Esophagus squamous epithelium (tissue), 5 donors: ENCODE measurements at places on chromosomes 3 and 15.

GRCh38 chr3:179955809-179956208 lies 80.9 kb downstream of the PEX5L start:
- no peak for DNase-seq

DNA sequence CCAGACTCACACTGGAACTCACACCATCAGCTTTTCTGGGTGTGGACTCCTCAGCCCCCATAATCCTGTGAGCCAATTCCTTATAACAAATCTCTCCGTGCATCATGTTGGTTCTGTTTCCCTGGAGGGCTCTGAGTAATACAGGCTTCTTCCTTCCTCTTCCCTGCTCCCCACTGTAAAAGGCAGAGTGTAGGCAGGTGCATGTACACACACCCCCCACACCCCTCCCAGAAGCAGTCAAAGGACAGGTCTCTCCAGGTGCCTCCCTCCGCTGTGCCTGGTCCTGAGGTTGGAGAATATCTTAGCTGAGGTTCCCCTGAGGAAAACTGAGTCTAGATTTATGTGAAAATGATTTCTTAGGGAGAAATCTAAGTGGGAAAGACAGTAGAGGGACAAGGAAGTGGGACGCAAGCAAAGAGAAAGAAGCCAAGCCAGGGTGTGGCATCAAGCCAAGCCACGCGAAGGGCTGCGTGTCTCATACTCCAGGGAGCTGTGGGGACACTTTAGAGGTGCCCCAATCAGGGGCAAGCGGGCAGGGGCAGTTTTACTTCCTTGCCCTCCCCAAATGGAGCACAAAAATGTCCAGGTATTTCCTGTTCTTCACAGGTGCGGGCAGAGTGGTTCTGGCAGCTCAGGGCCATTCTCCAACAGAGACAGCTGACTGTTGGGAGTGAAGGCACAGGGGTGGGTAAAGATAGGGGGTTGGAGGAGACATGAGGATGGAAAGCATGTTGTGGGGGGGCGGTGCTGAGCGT lies 86.6 kb downstream of the HMG20A start:
- no peak for DNase-seq

DNA sequence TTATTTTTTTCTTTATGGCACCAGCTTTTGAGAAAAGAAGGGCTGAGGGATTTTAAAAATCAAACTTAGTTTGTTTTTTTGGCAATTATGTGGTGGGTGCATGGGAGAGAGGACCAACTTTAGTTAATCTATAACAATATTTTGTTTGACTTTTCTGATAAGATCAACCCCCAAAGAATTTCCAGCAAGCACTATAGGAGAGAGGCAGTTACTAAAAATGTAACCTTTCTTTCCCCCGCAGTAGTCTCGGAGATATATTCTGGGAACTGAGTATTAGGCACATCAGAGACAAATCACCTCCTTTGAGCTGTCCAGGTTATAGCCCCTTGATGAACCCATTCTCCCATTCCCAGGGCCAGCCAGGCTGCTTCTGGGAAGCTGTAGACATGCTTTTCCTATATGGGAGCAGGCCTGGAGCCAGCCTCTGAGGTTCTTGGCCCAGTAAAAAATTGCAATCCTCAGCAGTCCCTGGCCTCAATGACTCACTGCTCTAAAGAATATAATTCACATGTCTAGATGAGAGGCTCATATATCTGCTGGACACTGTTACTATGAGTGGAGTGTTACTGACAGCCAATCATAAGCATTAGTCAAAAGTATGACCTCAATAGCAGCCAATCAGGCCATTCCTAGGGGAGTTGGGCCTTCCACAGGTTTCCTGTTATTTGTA lies 138.3 kb upstream of the AGBL1 start:
- DNase-seq, result no peak

GRCh38 chr3:189142527-189142926 lies 29.2 kb upstream of the TPRG1 start:
- no peak for DNase-seq

GRCh38 chr15:65862682-65863081 lies 6.6 kb upstream of the RAB11A start:
- DNase-seq, result no peak

- DNase-seq, result no peak
Measured at GRCh38 chr3:134680796-134681521, 30.1 kb upstream of the KY start.

- peak; percentile 10 for DNase-seq
Measured at GRCh38 chr3:119810018-119810435, 28.1 kb downstream of the NR1I2 start.

GRCh38 chr15:92714077-92714476 lies 58.5 kb upstream of the FAM174B start:
- no peak for DNase-seq

GRCh38 chr3:132593947-132594323 lies 3.1 kb upstream of the ACKR4 start:
- no peak for DNase-seq

DNA sequence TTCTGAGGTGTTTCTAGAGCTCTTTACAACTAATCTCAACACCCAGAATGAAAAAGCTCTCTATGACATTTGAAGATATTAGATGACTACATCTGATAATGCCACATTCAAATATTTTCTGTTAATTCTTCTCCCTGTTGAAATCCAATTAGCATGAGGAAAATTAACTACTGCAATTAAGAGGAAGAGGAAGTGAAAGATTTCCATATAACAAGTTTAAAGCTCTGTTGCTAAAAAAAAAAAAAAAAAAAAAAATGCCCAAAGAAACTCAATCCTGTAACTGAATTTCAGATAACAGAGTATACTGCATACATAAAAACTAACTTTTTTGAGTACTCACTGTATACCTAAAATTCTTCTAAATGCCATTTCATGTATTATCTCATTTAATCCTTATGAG lies 109.8 kb downstream of the TNIK start:
- no peak for DNase-seq

- no peak for DNase-seq
Measured at GRCh38 chr15:84653584-84653909, 536 bp downstream of the WDR73 start.
